ENCODE measurements at places on chromosomes 3 and 15.

GRCh38 chr3:184180165-184180564 is 5.5 kb downstream of the AP2M1 start:
- no peak for DNase-seq

DNA sequence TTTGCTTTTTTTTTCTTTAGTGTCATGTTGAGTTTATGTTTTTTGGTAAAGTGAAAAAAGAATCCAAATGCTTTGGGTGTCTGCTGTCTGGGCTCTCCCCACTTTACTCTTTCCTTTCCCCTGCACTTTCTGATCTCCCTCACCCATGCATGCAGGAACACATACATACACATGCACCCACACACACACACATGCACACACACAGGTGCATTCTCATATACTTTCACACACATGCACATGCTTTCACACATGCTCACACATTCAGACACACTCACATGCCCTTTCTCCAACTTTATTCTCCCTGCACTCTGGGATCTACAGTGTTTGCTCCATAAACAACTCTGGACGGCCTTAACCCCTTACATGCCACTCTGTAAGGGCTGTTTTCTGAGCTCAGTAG is 46.4 kb upstream of the CFAP161 start:
- DNase-seq, result no peak

DNA sequence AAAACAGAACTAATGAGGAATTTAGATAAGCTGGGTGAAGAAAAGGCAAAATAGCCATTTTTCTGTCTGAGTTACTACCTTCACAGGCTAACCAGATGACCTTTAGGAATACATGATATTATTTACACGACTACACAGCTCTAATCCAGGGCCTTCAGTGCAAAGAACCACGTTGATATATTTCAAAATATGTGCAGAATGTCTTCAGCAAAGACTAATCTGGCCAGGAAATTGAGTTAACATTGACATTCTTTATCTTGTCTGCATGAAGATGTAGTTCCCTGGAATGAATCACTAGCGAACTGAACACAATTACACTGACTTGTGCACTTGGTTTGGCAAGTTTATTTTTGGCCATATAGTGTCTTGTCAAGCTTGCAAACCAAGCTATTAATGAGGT is 41.5 kb downstream of the PDHB start:
- DNase-seq, result no peak

GRCh38 chr3:85498177-85498576 is 539.4 kb downstream of the CADM2 start:
- DNase-seq, result no peak

DNA sequence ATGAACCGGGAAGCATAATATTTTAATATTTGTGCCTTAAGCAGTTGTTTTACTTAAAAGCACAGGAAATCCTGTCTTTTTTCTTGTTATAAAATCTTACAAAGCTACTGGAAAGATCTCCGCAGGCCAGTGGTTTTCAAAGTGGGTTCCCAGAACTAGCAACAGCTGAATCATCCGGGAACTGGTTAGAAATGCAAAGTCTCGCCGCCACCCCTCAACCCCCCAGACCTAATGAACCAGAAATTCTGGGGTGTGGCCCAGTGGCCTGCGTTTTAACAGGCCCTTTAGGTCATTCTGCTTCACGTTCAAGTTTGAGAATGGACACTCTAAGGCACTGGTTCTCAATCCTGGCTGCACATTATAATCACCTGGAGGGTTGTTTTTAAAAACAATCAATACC is 74.7 kb downstream of the PDZRN3 start:
- DNase-seq, result no peak

All from NCI-H446 treated with DMSO at 0.1 percent for 48 hours (cell line).